ENCODE measurements at places on chromosomes 1 and 21. TPM values are rescaled to one million over a fixed set of nuclear protein-coding genes. Genes with fewer than 3 reads are reported as not detected.

DNA sequence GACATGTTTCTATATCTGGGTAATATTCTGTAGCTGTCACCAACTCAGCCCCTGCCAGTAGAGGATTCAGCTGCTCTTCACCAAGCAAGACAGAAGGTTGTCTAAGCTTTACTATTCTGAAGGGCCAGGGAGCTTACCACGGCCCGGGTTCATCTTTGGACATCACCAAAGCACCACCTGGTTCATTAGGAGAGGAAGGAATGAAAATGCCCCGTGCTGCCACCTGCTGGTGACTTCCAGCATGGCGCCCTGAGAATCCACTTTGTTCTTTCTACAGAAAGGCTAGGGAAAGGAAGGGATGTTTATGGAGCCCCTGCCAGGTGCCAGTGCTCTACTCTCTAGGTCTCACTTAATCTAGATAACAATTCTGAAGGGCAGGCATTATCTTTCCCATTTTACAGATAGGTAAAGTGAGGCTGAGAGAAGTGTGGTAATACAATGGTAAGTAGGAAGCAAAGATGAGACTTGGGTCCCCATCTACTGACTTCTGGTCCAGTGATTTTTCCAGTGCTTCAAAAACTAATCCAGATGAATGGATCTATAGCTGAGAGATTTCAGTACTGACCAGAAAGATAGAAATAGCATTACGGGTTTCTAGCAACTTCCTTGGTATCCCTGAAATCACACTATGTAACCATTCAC is 79.5 kb downstream of the BEND5 start:
- no peak for DNase-seq

GRCh38 chr1:236289492-236290131 is 7.9 kb upstream of the ERO1B start:
- DNase-seq: no peak

DNA sequence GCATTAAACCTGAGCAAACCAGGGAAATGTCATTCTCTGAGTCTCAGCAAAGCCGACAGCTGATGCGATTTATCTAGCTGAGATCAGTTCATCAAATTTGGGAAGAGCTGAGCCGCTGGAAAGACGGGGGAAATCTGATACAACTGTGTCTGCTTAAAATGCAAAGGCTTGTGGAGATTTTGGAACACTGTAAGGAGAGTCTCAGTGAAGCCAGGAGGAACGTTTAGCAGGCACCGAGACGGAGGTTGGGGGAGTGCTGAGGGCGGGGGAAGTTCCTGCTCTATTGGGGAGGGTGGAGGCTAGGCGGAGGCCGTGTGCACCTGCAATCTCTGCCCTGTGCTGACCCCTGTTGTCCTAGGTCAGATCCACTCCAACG is 143.2 kb upstream of the CSF3R start:
- no peak for DNase-seq

DNA sequence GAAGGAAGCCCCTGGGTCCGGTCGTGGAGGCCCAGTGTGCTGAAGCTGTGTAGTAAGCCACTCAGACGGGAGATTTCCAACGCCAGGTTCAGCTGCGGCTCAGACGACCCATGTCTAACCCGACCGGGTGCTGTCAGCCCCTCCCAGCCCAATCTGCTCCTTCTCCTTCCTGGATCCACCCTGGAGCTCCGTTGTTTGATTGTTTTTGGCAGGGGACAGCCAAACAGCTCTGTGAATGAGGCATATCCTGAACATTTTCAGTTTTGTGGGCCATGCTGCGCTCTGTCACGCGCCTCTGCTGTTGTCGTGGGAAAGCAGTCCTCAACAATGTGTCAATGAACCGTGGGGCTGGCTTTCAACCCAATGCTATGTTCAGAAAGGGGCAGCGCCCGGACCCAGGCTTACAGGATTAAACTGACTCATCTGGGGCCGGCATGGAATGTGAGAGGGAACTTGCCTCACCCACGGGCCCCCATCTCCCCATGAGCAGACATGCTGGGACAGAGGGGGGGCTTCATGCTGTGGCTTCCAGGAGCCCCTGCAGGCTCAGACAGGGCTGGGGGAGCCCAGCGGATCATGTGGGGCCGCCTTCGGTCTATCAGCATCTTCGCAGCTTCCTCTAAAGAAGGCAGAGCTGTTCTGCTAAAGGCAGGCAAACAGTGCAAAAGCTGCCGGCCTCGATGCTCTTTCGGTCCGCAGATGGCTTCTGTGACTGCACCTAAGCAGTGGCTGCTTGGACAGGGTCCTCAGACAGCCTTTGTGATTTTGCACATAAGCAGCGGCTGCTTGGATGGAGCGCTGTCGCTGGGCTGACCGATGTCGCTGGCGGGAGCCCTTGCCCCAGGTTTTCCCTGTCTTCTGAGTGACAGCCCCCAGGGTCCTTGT is 101.7 kb downstream of the RIPK4 start:
- DNase-seq: peak; percentile 66

- peak; percentile 16 for DNase-seq
Observed at GRCh38 chr1:24199291-24199900, 12.3 kb upstream of the IFNLR1 start.

DNA sequence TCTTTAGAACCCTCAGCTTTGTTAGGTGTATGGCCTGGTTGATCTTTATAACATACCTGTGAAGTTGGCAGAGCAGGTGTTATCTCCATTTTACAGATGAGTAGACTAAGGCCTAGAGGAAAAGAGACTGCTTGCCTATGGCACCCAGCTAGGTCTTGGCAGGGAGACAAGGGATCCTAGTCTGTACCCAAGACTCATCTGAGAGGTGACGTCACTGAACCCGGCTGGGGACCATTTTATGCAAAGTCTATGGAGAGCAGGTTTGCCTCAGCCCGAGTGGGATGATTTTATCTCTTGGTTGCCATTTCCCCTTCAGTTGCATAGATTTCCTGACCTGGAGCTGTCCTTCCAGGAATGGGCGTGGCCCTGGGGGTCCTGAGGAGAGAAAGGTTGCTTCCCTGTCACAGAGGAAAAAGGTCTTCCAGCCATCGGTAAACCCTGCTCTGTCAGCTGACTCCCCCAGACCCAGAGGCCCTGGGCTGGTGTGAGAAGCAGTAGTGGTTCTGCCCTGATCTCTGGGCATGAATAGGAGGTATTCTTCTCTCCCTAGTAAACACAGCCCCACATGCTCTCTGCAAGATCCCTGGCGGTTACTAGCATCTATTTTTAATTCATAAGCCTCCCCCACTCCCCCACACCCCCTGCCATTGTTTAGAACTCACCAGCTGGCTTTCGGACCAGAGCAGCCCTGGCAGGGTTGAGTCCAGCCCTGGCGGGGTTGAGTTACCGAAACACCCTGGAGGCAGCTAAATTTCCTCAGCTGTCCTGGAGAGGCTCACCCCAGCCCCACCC is 19.6 kb downstream of the TMCC2 start:
- DNase-seq: no peak

DNA sequence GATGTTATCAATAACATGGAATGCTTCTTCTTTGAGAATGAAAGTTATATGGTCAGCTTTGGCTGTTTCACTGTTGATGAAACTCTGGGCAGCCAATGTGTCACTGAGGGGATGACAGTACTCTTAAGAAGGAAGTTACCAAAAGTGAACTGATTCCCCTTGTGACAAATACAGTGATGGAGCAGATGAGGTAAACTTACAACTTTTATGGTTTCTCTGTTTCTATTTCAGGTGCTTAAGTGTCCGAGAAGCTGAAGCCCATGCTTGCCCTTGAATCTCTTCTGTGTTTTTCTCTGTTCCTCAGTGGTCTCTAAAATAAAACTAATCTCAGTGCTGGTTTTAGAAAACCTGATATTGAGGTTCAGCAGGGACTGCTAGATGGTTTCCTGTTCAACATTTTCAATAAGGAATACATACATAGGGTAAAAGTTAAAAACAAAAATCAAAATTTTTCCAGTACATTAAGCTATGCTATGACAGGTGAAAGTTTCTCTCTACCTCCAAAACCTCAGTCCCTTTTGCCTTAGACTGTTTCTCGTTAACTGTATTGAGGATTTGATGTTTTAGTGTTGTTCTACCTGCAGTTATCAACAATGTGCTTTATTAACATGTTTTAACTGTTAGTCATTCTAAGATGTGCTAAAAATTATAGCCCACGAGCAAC is 454.4 kb upstream of the ADGRL4 start:
- no peak for DNase-seq

- no peak for DNase-seq
Observed at GRCh38 chr1:223659711-223660110, 5.8 kb downstream of the CAPN8 start.

DNA sequence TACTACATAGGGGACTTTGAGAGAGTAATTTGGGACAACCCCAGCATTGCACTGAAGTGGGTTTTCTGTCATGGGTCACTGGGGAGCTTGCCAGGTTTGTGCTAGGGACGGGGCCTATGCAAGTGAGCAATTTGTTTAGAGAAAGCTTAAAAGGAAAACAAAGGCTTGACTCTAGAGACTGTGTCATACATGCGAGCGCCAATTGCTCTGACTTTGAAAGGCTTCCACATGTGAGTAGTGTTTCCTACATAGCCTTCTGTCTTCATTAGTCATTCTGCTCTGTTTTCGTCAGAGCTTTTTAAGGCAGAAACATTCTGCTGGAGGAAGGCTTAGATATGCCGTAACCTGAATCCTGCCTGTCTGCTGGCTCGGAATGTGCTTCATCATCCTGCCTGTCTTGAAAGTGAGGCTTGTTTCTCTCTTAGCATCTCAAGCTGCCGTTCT is 28.4 kb downstream of the TRIM45 start:
- DNase-seq: peak; percentile 100

TMEM54 gene
- 9.3 TPM for total RNA-seq

OLFML2B gene
- 14.7 TPM for total RNA-seq

DNA sequence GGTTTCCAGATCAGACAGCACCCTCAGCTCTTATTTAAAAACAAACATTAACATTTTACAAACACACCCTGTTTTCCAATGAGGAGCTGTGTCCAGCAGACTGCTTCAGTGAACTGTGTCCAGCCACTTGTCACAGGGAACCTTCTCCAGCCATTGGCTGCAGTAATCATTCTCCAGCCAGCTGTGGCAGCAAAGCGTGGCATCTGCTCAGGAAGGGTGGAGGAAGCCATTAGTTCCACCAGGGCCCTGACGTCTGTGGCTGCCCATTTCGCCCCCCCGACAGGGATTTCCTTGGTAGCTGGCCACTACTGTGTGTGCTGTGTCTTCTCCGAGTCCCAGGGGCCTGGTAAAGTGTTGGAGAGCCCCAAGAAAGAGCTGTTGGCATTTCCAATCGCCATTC is 62.9 kb upstream of the SELENON start:
- no peak for DNase-seq

KRTAP21-2 gene
- total RNA-seq: not detected

SYNC gene
- 23.7 TPM for total RNA-seq

DNA sequence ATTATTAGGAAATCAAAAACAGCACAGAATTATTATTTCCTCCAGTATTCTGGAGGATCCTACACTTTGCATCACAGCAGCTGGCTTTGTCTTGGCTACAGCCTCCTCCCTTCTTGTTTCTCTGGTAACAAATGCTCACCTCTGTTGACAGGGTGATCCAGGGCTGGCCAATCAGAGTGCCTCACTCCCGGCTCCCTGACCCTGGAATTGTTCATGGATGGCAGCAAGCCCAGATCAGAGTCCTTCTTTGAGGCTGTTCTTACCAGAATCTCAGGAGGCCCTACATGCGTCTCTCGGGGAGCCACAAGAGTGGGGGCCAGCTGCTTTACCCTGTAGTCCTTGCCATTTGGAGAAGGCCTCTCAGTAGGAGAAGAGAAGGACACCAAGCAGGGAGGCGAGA is 48.4 kb upstream of the IGSF5 start:
- DNase-seq: peak; percentile 5

Measured in astrocyte (in vitro differentiated cells and primary cell).